ENCODE measurements at places on chromosomes 5 and 9. TPM values are rescaled to one million over a fixed set of nuclear protein-coding genes. Genes with fewer than 3 reads are reported as not detected.

The GFI1B gene
- not detected for total RNA-seq

The PCDHA5 gene
- total RNA-seq: 2.4 TPM

The ST8SIA4 gene
- total RNA-seq: 0.71 TPM

DNA sequence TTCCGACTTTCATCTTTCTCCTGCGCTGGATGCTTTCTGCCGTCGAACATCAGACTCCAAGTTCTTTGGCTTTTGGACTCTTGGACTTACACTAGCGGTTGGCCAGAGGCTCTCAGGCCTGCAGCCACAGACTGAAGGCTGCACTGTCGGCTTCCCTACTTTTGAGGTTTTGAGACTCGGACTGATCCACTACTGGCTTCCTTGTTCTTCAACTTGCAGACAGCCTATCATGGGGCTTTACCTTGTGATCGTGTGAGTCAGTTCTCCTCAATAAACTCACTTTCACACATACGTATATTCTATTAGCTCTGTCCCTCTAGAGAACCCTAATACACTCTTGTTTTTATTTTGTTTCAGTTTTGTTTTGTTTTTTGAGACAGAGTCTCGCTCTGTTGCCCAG, 10.3 kb downstream of the FKBP15 start:
- no peak for DNase-seq

DNA sequence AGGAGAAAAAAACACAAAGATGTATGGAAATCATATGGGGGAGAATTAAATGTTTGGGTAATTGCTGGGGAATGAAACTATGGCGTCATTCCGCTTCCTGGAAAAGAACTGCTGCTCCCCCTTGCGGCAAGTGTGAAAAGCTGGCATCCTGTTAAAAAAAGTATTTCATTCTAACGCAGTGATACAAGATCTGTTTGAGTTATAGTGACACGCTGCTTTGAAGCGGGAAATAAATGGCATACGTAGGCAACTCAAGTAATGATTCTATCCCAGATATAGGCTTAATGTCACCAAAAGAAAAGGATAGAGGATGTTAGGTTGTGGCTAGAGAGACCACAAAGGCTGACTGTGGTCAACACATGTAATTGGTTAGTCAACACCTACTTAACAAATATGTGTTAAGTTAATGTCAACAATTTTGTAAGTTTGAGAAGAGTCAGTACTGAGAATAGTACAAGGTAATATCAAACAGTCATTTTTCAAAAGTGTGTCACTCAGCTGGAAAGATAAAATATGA, 70.2 kb upstream of the ALDH1A1 start:
- peak; percentile 70 for DNase-seq

DNA sequence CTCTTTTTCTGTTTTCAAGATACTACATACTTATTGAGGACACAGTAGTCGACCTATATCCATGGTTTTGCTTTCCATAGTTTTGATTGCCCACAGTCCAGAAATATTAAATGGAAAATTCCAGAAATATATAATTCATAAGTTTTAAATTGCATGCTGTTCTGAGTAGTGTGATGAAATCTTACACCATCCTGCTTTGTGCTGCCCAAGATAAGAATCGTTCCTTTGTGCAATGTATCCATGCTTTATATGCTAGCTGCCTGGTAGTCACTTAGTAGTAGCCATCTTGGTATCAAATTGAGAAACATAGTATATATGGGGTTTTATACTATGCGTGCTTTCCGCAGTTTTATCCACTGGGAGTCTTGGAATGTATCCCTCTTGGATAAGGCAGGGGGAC, 59.0 kb downstream of the CWC27 start:
- no peak for DNase-seq
